ENCODE measurements at places on chromosomes 7 and 10.
A peak's percentile ranks its signal among the peaks of the same experiment; 100 is the strongest.

DNA sequence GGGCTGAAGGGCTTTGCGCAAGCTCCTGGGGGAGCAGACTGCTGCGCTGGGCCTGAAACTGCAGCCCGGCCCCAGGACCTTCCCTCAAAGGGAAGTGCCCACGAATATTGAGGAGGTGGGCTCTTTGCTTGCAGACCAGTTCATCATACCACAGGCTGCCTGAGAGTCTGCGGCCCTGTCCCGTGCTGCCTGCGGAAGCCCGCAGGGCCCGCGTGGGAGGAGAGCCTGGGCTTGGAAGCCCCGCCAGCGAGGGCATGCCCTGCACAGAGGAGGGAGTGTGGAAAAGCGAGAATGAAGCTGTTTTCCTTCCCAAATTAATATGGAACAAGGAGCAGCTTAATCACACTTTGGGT lies 83.6 kb upstream of the MKI67 start:
- no peak for DNase-seq

DNA sequence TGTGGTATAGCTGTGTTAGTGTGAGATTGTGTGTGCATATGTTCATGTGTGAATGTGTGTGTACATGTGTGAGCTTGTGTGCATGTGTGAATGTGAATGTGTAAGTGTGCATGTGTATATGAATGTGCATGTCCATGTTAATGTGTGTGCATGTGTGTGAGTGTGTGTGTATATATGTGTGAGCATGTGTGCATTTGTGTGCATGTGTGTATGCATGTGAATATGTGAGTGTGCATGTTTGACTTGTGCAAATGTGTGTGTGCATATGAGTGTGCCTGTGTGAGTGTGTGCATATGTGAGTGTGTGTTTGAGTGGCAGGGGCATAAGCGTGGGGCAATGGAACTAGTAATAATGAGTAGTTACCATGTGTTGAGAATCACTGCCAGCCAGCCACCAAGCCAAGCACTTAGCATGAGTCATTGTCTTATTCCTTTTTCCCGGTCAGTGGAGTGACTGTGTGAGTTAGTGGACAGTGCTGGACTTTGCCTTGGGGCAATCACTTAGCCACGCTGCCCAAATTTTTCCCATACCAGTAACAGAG lies 46.3 kb upstream of the SHH start:
- DNase-seq, result no peak

- DNase-seq, result no peak
These were observed 455.6 kb upstream of the FOXK1 start for GRCh38 chr7:4226524-4226882.

DNA sequence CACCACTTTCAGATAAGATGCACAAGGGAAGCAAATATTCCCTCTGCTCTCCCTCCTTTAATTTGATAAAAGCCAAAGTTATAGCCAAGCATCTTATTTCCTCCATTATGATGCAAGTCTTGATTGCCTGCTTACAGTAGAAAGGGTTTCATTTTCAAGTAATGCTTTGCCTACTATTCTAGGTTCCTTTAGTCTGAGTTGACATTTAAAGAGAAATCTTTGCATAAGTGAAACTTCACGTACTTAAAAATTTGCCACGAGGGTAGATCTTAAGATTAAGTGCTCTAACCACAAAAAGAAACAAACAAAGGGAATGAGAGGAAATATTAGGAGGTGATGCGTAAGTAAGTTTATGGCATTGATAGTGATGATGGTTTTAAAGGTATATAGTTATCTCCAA lies 78.1 kb upstream of the VWDE start:
- DNase-seq, result no peak

GRCh38 chr10:79490400-79491142 lies 21.8 kb upstream of the EIF5AL1 start:
- no peak for DNase-seq

- DNase-seq, result no peak
These were observed 306.2 kb downstream of the GPR37 start for GRCh38 chr7:124459101-124460055.

GRCh38 chr7:80244206-80244916 lies 109.7 kb downstream of the GNAI1 start:
- DNase-seq, result no peak

DNA sequence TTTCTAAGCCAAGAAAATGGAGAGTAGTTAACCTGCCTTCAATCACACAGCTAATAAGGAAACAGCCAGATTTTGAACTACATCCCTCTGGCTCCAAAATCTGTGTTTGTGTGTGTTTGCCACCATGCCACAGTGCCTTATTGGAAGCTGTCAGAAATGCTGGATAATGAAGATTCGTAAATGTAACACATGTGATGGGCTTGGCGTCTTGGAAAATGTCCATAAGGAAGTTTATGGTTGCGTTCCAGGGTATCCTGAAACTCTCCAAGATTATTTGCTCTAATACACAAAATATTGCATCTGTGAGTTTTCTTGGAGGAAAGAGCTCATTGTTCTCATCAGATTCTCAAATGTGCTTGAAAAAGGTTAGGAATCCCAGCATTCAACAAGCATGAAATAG lies 22.7 kb downstream of the MYOF start:
- no peak for DNase-seq

DNA sequence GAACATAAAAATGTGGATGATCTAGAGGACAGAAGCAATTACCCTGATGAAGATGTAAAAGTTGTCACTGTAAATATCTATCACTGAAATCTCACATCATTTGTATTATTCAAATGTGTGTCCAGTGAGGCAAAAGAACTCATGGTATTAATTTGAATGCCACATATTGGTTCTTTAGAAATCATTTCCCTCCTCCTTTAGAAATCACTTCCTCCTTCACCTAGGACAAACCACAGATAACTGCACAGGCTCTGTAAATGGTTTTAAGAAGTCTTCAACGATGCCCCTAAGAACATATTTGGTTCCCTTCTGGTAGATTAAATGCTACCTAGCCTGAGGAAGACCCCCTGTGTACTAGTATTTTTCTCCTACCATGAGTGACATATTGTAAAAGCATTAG lies 33.1 kb upstream of the ZNF518A start:
- no peak for DNase-seq

GRCh38 chr10:116984202-116984990 lies 20.6 kb downstream of the SHTN1 start:
- DNase-seq, result no peak

GRCh38 chr7:50358041-50358705 lies 53.7 kb downstream of the IKZF1 start:
- DNase-seq, result no peak

DNA sequence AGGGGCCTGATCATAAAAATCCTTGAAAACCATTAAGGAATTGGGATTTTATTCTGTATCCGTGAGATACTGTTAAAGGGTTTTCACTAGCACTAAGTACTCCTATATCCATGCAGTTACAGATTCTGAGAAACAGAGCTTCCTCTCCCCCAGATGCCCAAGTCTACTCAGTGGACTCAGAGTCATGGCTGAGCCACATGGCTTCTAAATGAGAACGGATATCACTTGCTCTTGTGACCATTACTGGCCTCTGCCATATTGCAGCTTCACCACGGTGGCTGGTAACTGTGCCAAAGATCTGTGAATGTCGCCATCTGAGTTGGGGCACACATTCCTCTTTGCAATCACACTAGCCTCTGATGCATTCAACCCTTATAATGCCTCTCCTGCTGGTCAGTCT lies 42.0 kb upstream of the PALS2 start:
- DNase-seq, result no peak

GRCh38 chr10:115328331-115328730 lies 235.2 kb downstream of the ATRNL1 start:
- no peak for DNase-seq

DNA sequence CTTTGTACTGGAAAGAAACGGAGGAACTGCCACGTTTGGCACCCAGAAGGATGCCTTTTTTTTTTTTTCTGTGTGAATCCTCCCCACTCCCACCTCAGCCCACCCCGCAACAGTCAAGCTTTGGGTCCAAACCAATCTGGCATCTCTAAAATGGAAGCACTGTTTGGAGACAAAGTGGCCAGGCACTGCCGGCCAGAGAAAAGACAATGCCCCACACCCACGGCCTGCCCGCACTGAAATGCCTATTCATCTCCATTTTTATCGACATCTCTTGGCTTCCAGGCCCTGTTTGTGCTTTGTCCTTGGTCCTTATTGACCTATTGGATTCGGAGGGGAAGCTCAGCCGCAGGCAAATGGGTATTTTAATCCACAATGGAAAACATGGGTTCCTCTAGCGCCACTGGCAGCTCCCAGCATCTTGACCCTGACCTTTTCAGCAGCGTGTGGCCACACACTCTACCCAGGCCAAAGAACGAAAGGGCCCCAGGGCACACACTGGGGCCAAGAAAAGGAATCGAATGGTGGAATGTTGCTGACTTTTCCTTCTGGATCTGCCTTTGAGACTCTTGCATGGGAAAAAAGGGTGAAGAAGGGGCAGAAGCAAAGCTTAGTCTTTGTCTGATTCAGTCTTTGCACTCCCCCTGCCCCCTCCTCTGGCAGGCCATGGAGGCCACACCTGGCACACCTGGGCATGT lies 162.6 kb upstream of the CDCA7L start:
- no peak for DNase-seq

- peak; percentile 87 for DNase-seq
These were observed 417.1 kb downstream of the SUGCT start for GRCh38 chr7:40551685-40552576.

DNA sequence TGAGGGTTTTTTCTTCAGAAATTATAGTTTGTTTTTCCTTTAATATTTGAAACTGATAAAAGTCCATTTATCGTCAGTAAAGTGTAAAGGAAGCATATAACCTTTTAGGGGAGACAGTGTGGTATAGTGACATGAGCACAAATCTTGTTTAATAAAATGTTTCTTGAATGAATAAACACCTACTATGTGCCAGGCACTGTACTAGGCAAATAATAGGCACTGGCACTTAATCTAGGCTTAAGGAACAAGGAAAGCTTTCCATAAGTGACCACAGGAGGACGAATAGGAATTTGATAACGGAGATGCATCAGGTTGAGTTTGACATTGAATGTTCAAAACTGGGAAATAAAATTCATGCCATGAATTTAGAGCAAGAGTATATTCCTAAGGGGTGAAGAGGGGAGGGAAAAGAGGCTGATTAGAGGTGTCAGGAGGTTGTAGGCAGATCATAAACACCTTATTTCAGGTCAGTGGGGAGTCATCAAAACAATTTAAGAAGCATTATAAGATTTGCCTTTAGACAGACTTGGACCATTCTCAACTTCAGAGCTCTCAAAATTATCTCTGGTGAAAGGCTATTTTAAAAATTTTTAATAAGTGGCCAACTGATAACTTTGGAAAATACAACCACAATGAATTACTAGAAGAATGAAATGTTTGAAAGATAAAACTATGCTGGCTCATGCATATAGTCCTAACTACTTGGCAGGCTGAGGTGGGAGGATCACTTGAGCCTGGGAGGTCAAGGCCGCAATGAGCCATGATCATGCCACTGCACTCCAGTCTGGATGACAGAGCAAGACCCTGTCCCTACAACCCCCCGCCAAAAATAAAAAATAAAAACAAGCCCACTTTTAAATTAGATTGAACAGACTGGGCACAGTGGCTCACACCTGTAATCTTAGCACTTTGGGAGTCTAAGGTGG lies 22.4 kb downstream of the RALA start:
- DNase-seq, result no peak

DNA sequence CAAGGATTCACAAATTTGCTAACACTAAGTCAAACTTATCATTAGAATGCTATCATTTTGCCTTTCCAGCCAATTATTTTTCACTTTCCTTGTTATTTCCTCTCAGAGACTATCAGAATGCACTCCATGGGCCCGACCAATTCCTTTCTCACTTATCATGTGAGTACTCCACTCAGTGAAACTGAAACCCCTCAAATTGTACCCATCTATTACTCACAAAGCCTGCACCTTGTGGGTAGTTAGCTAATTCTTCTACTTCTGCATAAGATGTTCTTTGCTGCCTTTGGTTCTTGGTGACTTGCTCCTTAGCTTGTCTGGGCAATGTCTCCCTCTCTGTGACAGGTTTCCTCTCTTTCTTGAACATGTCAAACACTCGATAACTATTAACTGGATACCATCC lies 35.2 kb upstream of the MBL2 start:
- DNase-seq, result no peak

DNA sequence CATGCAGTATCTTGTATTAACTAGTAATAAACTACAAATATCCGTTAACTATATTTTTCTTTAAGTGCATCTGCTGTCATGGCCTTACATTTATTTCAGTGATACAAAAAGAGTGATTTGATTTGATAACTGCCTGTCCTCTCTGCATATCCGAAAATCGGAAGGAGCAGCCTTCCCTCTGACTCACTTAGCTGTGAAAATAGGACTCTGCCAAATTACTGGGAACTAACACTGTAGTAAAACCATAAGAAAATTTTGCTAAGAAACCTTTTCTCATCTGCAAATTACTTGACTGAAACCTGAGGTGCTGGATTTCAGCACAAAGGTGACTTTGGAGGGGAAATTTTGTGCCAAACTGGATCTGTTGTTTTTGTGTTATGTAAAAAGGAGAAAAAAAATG lies 176.6 kb upstream of the MKLN1 start:
- DNase-seq, result no peak

DNA sequence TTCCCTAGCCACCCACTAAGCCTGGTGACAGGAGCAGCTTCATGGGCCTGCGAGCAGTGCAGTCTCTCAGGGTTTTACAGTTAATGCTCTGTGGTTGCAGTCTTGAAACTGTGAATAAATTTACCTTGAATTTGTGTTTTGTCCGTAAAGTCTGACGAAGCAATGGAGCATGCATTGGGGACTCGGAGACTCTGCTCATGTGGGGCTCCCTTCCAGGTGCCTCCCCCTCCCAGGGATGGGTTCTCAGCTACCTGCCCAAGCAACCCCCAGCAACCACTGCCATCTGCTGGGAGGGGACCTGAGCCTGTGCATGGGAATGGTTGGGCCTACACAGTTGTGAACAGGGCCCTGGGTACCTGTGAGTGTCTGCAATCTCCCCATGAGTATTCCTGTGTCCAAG lies 36.3 kb upstream of the IKZF1 start:
- no peak for DNase-seq

DNA sequence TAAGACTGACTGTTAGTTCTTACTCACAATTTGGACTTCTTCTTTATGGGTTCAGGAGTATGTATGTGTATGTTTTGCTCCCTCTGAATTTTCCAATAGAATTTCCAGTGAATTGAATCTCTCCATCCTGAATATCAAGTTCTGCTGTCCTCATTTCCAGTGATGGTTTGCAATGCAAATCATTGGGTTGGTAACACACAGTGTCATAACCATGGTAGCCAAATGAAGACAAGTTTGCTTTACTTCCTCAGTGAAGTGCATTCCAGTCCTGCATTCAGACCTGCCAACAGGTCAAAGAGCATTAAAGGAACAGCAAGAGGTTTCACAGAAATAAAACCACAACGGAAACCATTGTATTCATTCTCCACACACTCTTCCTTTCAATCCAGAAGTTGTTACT lies 15.2 kb downstream of the ITPRID1 start:
- no peak for DNase-seq

- DNase-seq, result no peak
These were observed 68.7 kb downstream of the TAX1BP1 start for GRCh38 chr7:27808626-27809025.

- peak; percentile 5 for DNase-seq
These were observed 185.0 kb upstream of the GHITM start for GRCh38 chr10:83954193-83954799.
